ENCODE measurements at places on chromosomes 4 and X.

GRCh38 chr4:83947125-83947829, 411.4 kb downstream of the GPAT3 start:
- no peak for DNase-seq

GRCh38 chrX:70485466-70485865, 40.8 kb downstream of the DLG3 start:
- DNase-seq, result no peak

DNA sequence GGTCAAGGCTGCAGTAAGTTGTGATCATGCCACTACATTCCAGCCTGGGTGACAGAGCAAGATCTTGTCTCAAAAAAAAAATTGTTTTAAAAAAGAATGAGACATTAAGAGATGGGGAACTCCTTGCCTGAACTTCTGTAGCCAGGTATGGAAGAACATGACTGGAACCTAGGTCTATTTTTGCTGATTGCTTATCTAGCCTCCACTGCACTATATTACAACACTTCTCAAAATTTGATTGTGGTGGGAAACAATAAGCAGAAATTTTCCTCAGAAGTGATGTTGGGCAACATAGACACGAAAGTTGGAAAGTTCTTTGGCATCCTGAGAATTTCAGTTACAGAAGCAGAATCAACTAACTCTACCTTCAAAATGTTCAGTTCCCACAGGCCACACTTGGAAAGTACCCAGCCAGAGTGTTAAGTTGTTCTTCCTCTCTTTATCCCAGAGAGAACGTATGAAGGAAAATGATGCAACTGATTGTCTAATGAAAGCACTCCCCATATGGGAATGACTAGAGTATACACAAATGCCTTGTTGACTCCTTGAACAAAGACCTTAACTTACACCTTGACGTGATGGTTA, 50.0 kb downstream of the LUZP4 start:
- DNase-seq, result no peak

GRCh38 chr4:184450743-184451535, 23.4 kb downstream of the IRF2 start:
- DNase-seq, result no peak

DNA sequence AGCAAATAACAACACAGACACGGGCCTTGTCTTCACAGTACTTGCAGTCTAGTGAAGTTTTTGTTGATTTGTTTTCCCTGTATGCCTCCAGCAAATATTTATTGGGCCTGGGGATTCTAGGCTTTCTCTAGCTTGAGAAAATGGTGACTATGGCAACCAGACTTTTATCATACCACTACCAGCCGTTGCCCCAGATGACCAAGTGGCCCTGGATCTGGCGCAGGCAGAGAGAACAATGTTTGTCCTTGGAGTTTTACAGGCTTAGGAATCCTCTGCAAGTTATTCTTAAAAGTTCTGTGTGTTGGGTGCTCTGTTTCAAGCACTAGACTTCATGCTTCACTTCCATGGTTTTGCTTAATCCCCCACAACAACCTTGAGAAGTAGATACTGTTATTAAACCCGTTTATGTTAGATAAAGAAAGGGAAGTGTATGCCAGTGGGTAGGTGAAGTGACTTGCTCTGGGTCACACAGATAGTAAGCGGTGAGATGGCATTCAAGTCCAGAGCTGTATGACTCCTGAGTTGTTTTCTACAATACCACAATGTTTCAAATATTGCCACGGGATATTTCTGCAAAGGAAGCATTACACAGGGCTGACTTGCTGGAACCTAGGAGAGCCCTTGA, 94.6 kb downstream of the AKAP4 start:
- no peak for DNase-seq

GRCh38 chr4:112416464-112416863, 99.5 kb downstream of the NEUROG2 start:
- DNase-seq, result no peak

- no peak for DNase-seq
Observed at GRCh38 chrX:15319075-15319474, 3.6 kb upstream of the ASB11 start.

- no peak for DNase-seq
Observed at GRCh38 chrX:17833954-17834353, 27.1 kb downstream of the RAI2 start.

DNA sequence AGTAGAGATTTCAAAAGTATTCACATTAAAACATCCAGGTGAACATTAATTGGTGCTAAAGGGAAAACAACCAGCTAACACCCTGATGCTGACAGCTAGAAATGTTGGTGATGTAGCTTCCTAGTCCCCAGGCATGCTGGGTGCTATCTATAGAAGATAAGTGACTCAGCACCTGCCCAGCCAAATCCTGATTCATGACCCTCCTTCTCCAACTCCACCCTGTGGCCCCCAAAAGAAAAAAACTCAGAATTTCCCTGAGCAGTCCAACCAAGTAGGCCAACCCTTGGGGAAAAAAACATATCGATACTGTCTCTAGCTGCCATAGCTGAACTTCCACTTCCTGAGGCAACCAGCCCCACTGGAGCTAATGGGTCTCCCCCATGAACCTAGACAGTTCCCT, 197.6 kb upstream of the KLF3 start:
- DNase-seq, result no peak

DNA sequence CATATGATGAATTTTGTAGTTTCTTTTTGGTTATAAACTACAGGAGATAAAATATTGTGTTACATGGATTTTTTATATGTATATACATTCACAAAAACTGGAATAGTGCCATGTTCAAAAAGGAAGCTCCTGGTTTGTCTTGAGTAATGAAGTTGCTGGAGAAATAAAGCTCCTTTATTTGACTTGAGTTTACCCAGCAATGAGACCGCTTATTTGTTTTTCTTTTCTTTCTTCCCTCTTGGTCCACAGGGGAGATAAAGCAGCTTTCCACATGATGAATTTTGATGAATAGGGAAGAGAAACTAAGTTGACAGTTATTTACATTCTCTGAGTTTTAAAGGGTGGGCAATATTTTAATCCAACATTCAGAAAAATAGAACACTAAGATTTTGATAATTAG, 176.5 kb downstream of the GPM6A start:
- no peak for DNase-seq

DNA sequence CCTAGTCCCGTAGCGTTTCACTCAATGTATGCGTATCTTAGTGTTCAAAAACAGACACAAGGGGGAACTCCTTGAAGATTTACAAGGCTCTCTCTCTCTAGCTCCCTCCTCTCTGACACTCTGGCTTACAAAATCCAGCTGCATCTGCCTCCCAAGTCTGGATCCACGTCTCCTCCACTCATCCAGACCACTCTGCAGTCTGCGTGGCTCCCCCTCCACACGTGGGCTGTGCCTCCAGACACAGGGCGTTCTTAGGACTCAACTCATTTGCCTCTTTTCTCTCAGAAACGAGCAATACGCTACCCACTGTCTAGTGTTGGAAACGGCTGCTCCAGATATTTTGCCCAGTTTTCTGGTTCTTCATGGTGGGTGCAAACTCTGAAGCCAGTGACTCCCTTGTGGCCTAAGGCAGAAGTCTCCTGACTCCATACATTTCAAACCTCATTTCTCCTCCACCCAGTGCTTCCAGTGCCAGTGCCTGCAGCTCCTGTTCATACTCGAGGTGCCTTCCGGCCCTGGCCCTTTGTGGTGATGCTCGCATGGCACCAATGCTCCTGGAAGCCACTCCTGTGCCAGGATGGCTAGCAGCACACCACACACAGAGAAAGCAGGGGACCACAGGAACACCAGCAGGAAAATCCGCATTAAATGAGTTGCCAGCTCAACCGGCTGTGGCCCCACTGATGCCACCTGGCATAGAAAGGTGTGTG, 24.1 kb downstream of the NAT8L start:
- no peak for DNase-seq

GRCh38 chr4:54085284-54085683, 14.7 kb upstream of the GSX2 start:
- no peak for DNase-seq

GRCh38 chr4:182749667-182750167, 167.5 kb downstream of the DCTD start:
- DNase-seq, result no peak

GRCh38 chrX:34778916-34779315, 121.8 kb upstream of the TMEM47 start:
- no peak for DNase-seq

DNA sequence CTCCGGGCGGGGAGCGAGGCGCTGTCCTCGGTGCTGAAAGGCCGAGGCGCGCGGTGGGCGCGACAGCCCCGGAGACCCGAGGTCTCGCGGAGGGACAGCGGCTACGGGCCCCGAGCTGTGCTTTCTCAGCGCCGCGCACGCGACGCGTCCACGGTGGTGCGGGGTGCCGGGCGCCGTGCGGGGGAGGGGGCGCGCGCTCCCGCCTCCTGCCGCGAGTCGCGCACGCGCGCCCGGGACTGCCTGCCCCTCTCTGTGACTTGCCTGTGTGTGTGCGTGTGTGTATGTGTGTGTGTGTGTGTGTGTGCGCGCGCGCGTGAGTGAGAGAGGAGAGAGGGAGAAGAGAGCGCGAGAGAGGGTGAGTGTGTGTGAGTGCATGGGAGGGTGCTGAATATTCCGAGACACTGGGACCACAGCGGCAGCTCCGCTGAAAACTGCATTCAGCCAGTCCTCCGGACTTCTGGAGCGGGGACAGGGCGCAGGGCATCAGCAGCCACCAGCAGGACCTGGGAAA, at the start of gene GRIA2:
TSS of gene GRIA2 (plus strand) at position 358 of the 511 bp plus-strand sequence. CDS start 315 bp downstream, outside the sequence.
- peak; percentile 87 for DNase-seq

GRCh38 chr4:3878678-3879077, 112.5 kb downstream of the ADRA2C start:
- no peak for DNase-seq

DNA sequence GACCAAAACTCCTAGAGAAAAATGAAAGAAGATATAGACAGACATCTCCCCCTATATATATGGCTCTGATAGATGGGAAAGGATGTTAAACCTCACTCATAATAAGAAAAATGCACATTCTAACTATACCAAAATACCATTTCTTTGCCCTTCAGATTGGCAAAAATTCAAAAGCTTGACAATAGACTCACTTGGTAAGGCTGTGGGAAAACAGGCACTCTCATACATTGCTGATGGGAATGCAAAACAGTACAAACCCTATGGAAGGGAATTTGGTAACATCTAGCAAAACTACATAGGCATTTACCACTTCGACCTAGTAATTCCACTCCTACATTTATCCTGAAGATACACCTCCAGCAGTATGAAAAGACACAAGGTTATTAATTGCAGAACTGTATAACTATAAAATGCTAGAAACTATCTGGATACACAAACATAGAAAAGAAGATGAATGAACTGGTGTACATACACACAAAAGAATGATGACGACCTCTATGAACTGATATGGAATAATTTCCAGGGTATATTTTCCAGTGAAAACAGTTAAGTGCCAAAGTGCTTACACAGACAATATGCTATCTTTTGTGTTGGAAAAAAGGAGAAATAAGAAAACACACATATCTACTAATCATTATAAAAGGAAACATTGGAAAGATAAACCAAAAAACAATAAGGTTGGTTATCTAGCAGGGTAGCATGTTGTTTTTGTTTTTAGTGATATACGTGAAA, 48.5 kb downstream of the WDFY3 start:
- no peak for DNase-seq

DNA sequence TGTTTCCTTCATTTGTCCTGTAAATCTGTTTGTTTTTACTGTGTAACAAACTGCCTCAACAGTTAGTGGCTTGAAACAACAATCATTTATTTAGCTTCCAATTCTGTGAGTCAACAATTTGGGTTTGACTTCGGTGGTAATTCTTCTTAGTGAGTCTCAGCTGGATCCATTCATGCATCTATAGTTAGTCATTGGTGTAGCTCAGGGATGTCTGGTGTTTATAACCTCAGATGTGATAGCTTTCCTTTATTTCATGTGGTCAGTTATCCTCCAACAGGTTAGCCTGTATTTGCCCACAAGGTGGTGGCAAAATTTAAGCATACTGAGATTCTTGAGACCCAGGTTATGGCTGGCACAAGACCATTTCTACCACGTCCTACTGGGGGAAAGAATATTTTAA, 1267.2 kb downstream of the RAPGEF2 start:
- no peak for DNase-seq

Data from progenitor cell of endocrine pancreas (in vitro differentiated cells).